H9 (cell line): ENCODE measurements at places on chromosomes 4 and X. TPM values are rescaled to one million over a fixed set of nuclear protein-coding genes. Genes with fewer than 3 reads are reported as not detected.

NSUN7 gene
- total RNA-seq: 15.6 and 15.9 TPM in 2 replicates

BANK1 gene
- 0.37 and 1.1 TPM in 2 replicates for total RNA-seq

MRFAP1 gene
- 328 and 329 TPM in 2 replicates for total RNA-seq

ZNF41 gene
- 2.5 and 3.1 TPM in 2 replicates for total RNA-seq

DNA sequence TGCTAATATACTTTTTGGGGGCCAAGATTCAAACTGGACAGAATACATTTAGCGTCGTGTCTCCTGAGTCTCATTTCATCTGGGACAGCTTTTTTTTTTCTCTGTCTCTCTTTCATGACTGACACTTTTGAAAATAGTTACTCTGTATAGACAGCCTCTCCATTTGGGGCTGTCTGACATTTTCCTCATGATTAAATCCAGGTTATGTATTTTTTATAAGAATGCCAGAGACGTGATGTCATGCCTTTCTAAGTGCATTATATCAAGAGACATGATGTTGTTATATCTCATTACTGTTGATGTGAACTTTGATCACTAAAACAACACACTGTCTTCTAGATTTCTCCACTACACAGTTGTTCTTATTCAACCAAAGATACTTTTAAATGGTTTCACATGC, 199.0 kb downstream of the BANK1 start:
- DNase-seq: no peak

DNA sequence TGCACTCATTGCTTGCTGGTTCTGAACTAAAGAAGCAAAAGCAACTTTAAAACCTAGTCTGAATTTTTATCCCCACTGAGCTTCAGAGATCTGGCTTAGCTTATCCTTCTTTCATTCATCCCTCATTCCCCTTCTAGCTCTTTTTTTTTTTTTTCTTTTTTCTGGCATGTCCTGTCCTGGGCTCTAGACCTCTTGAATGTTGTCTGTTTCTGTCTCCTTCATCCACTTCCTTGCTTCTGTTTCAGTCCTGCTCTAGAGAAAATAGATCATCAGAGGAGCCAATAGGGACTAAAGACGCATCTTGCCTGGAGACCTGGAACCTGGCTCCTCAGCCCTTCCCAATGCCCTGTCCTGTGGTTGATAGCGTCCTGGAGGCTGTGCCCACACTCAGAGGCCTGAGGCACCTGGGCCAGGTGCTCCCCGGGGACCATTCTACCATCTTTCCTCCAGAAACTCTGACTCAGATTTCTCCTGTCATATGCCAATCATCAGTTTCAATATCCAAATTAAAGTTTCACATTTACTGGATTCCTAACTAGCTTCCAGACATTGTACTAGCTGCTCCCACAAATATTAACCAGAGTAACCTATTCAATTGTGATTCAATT, 115.7 kb upstream of the GATB start:
- no peak for DNase-seq

GRCh38 chrX:48934581-48935300, 15.9 kb upstream of the PIM2 start:
- no peak for DNase-seq

- DNase-seq: no peak
Measured at GRCh38 chr4:66062921-66063320, 392.6 kb upstream of the EPHA5 start.

DNA sequence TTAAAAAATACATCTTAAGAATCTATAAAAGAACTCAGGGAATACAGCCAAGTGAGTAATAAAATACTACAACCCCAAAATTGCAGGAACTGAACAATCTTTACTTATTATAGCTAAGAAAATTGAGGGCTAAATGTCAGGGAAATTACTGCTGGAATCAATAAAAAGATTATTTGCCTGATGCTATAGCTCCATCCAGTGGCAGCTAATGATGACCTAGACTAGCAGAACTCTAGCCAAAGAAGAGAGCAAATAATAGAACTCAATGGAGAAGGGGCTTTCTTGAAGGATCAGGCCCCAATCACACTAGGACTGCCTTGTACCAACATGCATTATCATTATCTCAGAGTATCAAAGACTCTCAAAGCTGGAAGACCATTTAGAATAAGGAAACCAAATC, 85.0 kb upstream of the FAM241A start:
- DNase-seq: no peak

GRCh38 chr4:55004831-55005230, 120.6 kb downstream of the KDR start:
- no peak for DNase-seq
